NCI-H226 (cell line): ENCODE measurements at places on chromosomes 7 and 10.

- DNase-seq: no peak
Measured at GRCh38 chr10:99743841-99744240, 11.8 kb downstream of the CUTC start.

- DNase-seq: no peak
Measured at GRCh38 chr7:88073626-88074025, 139.6 kb downstream of the ADAM22 start.

DNA sequence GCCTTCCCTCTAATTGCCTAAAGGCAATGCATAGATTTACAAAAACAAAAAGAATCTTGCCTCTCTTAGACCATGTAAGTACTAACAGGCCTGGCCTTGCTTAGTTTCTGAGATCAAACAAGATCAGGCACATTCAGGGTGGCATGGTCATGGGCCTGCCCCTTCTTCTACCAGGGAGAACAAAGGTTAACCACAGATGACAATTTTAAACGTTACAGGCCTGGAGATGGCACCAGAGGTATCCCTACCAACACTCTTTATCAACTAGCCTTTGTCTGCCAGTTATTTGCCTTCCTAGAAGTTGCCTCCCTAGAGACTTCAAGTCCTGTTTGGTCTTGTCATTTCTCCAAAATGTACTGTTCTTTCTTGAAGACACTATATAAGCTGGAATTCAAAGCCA lies 252.6 kb downstream of the DOCK4 start:
- DNase-seq: peak; percentile 26

- DNase-seq: no peak
Measured at GRCh38 chr10:12663863-12664262, 314.5 kb downstream of the CAMK1D start.

DNA sequence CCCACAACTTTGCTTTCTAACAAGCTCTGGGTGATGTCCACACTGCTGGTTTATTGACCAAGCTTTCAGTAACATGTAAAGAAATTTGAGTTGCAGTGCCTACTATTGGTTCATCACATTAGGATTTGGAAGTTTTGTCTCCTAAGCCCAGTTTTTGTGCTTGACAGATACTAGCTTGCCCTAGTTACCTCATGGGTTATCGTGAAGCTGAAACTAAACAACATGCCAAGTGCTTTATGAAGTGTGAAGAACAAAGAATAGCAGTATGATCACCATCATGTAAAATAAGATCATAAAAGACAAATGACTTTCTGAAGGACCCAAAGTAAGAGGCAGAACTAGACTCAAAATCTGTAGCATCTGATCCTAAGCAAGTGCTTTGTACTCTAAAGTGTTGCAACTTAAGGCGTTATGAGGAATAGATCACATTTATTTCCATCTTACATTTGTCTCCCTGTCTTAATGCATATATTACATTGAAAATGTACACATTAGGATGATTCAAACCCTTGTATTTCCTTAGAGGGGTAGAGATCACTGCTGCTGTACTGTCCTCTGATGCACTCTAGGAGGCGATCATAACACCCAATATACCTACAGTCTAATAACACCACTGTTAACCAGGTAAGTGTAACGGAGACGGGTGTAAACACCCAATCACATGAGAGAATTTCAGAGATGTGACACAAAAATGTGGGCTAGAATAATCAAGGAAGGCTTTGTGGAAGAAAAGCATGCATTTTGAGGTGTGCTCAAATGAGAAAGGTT lies 71.3 kb downstream of the NRCAM start:
- no peak for DNase-seq

DNA sequence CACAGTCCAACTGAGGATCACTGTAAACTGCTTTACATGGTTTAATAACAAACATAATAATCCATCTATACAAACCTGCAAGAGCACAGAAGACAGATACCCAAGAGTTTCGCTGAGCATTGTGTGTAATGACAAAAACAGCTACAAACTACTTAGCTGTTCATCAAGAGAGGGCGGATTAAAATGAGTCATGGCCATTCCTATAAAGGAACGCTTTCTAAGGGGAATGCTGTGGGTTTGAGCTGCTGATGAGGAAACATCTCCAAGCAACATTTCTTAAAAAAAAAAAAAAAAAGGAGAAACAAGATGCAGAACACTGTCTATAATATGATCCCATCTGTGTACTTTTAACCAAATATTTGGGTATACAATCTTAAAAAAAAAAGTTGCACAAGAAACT lies 33.8 kb downstream of the VOPP1 start:
- peak; percentile 68 for DNase-seq

GRCh38 chr7:66952343-66953043 lies 31.5 kb downstream of the TMEM248 start:
- DNase-seq: peak; percentile 93

- DNase-seq: no peak
Measured at GRCh38 chr7:130380861-130381455, 664 bp downstream of the CPA1 start.

- peak; percentile 56 for DNase-seq
Measured at GRCh38 chr7:29442146-29442545, 121.5 kb upstream of the PRR15 start.

- no peak for DNase-seq
Measured at GRCh38 chr10:123158682-123159081, 4.5 kb downstream of the BUB3 start.
